Activated CD8-positive, alpha-beta T cell treated with anti-CD3 and anti-CD28 coated beads, Interleukin-2, amount 10 ng/mL, durations not matched to agents 7 days and 5 days (primary cell): ENCODE measurements at places on chromosomes 16 and 17.
A peak's percentile ranks its signal among the peaks of the same experiment; 100 is the strongest.

- peak; percentile 72 for DNase-seq
Observed at GRCh38 chr17:48439875-48440505, 10.0 kb upstream of the SKAP1 start.

- no peak for DNase-seq
Observed at GRCh38 chr17:37779554-37779953, 34.7 kb upstream of the HNF1B start.

DNA sequence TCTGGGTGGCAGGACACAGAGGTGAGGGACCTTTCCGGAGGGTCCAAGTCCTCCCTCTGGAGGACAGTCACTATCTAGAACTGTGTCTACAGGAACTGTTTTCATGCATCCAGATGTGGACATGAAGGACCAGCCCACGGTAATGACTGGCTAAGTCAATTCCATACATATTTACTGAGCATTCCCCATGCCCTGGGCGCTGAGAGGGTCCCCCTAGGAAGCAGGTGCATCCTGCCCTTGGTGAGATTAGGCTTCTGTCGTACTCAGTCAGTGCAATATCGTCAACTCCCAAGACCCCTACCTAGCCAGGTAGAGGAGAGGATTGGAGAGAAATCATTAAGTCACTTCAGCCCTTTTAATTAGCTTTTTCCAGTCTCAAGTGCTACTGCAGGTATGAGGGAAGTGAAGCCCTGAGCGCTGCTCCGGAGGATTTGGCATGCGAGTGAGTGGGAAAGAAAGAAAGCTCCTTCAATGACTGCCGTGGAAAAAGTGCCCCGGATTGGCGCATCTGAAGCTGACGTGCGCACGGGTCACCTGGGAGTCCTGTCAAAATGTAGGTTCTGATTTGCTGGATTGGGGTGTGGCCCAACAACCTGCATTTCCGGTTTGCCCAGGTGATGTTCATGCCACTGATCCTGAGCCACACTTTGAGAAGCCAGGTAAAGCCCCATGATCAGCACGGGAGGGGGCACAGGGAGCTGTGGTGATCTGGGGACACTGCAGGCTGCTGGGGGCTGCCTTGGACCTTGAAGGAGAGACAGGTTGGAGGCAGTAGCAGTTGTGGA, 367.4 kb upstream of the TNRC6C start:
- DNase-seq, result no peak

- DNase-seq, result no peak
Observed at GRCh38 chr16:84003038-84003437, 35.0 kb downstream of the NECAB2 start.

DNA sequence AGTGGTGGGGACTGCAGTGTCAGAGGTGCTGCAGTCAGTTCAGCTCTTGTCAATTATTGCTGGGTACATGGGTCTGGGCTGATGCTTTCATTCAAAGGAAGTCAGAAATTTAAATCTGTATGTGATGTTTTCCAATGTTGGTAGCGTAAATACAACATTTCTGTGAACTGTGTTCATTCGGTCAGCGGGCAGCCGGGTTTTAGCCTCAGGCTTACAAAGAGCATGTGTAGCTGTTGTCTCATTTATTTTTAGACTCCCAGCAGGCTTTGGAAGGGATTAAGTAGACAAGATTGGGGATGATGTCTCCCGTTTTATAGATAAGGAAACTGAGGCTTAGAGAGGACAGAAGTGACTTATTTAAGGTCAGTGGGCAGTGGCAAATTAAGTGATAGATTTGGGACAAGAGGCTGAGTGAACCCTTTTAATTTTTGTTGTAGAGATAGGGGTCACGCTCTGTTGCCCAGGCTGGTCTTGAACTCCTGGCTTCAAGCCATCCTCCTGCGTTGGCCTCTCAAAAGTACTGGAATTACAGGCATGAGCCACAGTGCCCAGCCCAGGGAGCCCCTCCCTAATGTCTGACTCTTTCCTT, 8.1 kb downstream of the AQP8 start:
- no peak for DNase-seq

DNA sequence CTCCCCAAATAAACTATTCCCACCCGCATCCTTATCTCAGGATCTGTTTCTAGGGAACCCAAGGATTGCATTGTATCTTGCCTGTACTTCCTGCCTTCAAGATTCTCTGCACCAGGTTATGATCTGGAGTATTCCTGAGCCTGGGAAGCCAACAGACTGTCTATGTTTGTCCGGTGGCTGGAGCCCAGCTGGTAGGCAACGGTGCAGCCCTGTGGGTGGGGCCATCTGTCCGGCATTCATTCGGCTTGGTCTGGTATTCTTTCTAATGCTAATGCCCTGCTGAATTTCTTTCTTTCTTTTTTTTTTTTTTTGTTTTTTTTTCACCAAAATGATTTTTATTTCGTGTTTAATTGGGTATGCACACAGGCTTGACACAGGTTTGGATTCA, 20.7 kb upstream of the TVP23A start:
- no peak for DNase-seq

DNA sequence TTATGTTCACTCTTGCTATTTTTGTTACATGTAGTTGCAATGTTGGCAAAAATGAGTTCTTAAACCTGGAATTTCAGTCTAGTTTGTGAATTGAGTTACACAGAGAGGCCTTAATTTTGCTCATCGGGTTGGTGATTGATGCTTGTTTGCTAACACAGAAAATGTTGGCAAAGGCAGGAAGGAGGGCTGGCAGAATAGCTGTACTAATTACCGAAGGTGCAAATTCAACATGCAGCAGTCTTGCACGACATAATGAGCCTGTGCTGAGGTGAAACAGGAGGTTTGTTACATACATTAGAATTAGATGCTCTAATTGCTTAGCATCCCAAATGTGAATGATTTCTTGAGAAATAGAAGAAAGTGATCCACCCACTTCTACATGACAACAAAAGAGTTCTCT, 475.0 kb upstream of the TOM1L1 start:
- DNase-seq, result no peak

- no peak for DNase-seq
Observed at GRCh38 chr16:8848231-8848938, 20.4 kb downstream of the CARHSP1 start.

DNA sequence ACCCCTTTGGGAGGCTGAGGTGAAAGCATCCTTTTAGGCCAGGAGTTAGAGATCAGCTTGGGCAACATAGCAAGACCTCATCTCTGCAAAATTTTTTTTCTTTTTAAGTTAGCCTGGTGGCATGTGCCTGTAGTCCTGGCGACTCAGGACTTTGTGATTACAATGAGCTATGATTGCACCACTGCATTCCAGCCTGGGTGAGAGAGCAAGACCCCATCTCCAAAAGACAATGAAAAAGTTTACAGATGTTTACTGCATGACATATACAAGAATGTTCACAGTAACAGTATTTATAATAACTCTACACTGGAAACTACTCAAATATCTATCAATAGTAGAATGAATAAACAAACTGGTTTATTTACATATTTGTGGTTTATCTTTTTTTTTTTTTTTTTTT, 33.1 kb upstream of the CCL22 start:
- no peak for DNase-seq

DNA sequence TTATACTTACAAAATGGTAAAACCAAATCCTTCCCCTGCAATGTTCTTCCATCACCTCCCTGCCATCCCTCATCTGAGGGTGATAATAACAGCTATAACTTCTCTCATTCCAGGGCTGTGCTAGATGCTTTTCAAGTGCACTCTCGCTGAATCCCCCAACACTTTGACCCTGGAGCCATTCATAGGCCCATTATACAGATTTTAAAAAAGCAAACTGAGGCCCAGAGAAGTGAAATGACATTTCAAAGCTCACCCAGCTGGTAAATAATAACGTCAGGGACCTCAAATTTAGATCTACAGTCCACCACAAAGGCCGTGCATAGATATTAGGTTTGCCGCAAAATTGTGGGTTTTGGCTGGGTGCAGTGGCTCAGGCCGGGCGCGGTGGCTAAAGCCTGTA, 378.8 kb downstream of the SLC39A11 start:
- DNase-seq, result no peak

GRCh38 chr16:56606071-56606475, 2.3 kb upstream of the MT2A start:
- DNase-seq, result no peak

DNA sequence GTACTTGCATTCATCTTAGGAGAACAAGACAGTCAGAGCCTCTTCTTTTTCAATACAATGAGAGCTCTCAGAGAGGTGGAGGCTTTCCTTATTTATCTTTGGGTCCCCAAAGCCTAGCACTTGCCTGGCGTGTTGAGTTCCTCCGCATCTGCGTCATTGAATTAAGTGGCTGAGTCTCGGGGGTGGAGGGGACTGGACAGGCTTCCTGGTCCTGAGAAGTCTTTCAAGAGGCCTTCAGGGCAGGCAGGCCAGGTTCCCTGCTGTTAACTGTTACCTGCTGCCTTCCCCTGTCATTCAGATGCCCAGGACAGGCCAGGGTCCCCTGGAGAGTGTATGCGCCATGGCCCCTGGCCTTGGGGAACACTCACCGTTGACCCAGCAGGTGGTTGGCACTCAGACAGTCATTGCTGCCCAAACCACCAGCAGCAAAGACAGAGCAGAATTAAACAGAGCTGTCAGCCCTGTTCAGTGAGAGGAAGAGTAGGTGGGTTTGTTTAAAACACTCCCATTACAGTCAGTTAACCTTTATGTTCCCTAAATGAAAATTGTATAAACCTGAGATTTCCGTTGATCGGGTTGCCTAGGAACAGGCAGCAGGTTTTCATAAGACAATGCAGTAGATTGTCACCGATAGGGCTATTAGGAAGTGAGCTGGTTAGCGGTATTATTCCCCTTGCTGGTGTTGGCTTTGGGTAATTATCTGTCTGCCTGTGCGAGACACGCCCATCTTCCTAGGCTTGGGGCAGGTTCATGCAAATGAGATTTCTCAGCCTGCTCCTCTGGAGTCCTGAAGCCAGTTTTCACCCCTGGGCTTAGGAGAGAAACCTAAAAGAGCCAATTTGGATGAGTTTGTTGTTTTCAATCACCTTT, 132.7 kb downstream of the CCDC182 start:
- DNase-seq, result peak; percentile 27

DNA sequence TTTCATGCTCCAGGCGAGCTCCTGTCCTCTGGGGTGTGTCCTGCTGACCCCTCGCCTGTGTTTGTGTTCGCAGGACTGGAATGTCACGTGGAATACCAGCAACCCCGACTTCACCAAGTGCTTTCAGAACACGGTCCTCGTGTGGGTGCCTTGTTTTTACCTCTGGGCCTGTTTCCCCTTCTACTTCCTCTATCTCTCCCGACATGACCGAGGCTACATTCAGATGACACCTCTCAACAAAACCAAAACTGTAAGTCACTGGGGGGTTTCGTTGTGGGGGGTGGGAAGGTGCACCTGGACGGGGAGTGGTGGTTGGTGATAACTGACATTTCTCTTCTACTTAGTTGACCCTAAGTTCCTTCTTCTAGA, 58.3 kb downstream of the ABCC1 start:
- no peak for DNase-seq

- no peak for DNase-seq
Observed at GRCh38 chr16:19700319-19700781, 17.7 kb downstream of the KNOP1 start.

DNA sequence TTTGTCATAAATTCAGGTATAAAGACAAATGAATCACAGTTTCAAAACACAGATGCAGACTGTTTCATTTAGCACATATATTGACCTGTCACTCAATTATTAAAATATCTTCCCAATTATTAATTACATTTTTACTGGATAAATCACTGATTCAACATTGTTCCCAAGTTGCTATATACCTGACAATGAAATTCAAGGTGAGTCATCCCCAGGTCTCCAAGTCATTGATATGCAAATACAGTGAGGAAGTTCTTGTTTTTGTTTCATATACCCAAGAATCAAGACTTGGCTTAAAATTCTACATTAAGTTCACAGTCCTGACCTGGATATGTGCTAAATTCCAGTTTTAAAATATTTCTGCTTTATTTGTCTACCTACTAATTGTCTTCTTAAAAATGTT, 599.3 kb upstream of the PSMD7 start:
- DNase-seq, result no peak

GRCh38 chr17:56231693-56232092, 78.4 kb downstream of the ANKFN1 start:
- DNase-seq, result no peak

- no peak for DNase-seq
Observed at GRCh38 chr17:72711521-72712310, 380.8 kb downstream of the SLC39A11 start.
